Stimulated activated CD8-positive, alpha-beta memory T cell treated with anti-CD3 and anti-CD28 coated beads, Interleukin-4, amount 100 ng/mL, for 48 hours (primary cell): ENCODE measurements at places on chromosomes 2 and 18.

DNA sequence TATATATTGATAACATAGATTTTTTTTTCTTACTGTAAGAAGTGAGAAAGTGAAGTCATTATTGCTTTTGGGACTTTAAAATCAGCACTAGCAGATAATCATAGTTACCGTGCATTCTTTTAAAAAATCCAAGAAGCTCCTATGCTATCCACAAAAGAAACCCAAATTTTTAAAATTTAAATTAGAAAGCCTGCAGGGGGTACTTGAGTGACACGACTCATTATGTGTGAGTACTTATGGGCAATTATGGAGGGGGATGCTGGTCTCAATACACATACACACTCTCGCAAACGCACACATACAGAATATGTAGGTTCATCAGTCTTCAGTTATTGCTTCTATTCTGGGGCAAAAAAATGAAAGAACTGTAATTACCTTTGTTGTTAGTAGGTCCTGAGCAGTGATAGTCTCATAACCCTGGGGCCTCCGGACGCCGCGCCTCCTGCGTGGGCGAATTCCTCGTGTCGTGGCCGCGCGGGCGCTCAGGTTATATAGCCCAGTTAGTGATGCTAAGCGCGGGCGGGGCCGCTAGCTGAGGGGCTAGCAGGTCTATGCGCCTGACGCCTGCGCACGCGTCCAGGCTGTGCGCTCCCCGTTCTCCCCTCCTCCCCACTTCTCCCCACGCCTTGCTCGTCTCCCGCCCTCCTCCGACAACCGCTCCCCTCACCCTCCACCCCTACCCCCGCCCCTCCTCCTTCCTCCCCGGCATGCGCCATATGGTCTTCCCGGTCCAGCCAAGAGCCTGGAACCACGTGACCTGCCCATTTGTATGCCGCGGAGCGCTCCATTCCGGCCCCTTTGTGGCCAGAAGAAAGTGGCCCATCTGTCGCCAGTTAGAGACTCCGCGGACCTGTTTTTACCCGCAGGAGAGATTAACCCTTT is at the start of gene NEUROD1:
Gene NEUROD1, minus strand, starts transcription at position 463 of the 882 bp plus-strand sequence. CDS start 1,657 bp downstream, outside the sequence.
- DNase-seq: peak; percentile 34

- no peak for DNase-seq
These were observed 40.6 kb upstream of the MSTN start for GRCh38 chr2:190103144-190103543.

GRCh38 chr2:237353215-237353614 is 60.7 kb downstream of the COL6A3 start:
- no peak for DNase-seq

DNA sequence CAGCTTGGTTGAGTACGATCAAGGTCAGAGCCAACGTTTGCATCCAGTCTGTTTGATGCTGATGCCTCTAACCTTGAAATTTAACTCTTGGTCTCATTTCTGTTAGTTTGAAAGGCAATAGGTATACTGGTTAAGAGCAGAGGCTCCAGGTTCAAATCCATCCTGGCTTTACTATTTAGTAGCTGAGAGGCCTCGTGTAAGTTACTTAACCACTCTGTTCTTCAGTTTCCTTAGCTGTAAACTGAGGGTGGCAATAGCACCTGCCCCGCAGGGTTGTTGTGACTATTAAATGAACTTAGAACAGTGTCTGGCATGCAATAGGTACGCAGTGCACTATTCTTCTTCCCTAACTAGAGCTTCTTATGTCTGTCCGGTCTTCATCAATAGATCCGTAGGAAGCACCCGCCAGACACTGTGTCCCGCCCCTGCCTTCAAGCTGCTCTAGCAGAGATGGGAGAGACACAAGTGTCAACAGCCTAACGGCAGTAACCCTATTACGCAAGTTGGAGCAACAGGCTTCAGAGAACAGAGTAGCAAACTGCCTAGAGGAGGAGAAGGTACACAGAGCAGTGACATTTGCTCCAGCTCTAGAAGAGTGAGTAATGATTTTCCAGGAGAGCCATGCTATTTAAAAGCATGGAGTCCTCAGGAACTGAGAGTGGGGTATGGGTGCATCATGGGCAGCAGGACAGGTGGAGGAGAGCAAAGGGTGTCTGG is 62.7 kb upstream of the ST3GAL5 start:
- no peak for DNase-seq

DNA sequence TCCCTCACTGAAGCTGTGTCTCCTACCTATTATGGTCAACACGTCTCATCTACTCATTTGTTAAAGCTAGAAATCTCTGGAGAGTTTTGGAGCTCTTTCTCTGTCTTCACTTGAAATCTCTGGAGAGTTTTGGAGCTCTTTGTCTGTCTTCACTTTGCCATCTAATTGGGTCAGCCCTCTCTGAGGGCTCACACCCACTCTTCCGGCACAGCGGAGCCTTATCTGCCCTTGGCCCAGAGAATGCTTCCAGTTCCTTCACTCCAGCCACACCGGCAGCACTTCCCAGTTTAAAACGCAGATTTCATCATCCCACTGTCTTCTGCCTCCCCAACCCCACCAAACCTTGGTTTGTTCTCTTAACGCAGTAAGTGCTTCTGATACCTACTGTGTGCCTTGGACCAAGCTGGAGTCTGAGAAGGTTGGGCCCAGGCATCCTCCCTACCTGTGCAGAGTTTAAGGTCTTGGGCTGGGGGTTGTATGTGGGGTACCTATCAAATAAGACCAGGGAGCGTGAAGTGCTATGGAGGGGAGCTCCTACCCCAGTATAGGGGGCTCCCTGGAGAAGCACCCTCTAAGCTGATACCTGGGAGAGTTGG is 5.0 kb downstream of the HPCAL1 start:
- no peak for DNase-seq

DNA sequence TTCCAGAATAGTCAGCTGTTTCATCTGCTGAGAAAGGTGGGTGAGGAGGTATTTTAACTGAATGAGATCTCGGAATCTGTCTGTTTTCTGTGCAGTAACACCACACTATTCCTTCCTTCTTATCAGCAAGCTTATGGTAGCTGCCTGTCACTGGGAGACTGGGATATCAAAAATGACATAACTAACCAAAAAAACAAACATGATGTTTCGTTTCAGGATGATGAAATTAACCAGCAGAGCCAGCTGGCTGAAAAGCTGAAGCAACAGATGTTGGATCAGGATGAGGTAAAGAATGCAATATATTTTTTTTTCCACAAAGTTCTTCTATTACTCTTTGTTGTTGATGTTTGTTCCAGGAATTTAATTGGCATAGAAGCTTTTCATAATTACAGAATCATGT is 59.8 kb upstream of the LYPD6B start:
- no peak for DNase-seq

GRCh38 chr2:175049661-175050060 is 44.5 kb upstream of the CHN1 start:
- no peak for DNase-seq
